ENCODE measurements at places on chromosomes 12 and 14.
A peak's percentile ranks its signal among the peaks of the same experiment; 100 is the strongest.

- no peak for DNase-seq
These were observed 118.1 kb upstream of the SLC38A2 start for GRCh38 chr12:46490635-46491034.

GRCh38 chr12:6123258-6123657 lies 1.2 kb downstream of the VWF start:
- DNase-seq, result peak; percentile 32

- DNase-seq, result no peak
These were observed 188.1 kb downstream of the BCAT1 start for GRCh38 chr12:24760606-24761378.

DNA sequence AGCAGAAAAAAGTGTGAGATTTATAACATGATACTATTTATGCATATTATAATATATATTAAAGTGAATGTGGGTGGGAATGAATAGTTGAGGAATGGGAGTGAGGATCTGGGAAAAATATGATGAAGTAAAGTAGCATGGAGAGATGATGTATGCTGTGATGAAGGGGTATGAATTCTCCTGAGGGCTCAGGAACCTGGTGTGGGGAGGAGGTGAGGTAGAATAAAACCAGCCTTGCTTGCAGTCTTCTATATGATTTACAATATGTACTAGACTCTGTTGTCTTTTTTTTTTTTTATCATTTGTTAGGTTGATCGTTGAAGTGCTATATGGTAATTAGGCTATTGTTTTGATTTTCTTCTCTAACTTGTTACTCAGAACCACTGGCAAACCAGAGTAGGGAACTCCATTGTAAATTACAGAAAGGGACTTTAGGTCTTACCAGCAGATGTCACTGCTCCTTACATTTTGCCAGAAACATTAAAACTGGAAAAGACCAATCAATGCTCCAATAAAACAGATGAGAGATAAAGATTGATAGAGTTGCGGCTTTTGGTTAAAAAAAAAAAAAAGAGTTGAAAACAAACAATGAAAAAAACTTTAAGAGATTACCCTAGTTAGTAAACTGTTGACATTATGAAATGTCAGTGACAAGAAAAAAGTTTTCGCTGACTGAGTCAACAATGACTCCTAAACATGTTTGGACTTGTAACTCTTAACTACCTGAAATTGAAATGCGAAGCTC lies 39.9 kb downstream of the ATL1 start:
- no peak for DNase-seq

- DNase-seq, result no peak
These were observed 103.5 kb upstream of the ATF1 start for GRCh38 chr12:50660425-50660822.

DNA sequence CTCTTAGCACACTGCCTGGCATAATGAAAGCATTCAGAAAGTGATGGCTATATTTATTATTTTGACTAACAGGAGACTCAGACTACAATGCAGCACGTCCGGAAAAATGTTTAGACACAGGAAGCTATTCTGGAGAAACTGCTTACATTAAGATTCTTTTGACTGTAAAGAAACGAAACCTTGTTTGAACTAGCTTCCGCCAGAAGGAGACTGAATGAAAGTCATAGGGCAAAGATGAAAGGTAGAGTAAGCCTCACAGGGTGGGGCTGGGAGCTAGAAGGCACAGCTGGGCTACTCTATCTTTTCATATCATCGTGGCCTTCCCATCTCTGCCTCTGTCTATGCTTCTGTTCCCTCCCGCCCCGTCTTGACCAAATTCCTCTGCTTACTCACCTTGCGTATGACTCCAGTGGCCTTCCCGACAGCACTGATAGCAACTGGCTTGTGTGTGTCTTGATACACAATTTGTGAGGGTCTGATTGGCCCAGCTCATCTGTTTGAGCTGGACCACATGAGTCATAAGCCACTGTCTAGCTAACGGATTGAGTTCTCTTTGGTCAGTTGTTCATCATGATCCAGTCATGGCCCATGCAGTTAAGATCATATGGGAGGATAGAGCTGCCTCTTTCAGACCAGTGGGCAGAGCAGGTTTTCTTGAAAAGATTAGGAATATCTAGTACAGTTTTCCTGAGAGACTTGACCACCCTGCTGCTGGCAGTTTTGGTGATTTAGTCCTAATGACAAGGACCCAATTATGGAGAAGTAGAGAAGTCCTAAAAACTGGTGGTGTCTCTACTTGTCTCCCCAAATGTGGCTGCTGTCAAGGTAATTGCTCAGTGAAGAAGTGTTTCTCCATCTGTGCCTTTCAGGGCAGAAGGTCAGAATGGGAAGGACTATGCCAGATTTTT lies 151.5 kb upstream of the SLC38A2 start:
- DNase-seq, result peak; percentile 59

DNA sequence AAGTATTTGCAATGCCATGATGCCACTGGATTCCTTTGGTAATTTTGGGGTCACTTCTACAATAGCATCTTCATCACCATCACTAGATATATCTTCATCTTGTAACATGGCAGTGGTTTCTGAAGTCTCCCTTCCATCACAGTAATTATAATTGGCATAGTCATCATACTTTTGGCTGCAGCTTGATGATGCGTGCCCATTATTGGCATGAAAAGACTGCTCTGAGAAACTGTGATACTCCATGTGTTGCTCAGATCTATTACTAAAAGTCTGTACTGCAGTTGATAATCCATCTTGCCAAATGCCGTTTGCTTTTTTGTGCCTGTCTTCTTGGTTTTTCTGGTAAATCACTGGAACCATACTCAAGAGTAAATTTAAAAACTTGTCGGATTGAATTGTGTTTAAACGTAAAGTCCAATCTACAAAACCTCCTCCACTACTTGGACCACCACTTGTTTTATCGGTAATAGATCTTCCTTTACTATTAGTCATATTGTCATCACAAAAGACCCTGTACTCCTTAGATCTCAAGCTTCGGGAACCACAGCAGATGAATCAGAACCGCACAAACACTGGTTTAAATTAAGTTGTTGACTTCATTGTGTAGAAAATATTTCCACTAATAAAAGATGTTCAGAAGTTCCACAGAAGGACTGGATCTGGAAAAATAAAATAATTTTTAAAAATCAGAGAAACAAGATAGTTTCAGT lies 29.9 kb downstream of the SLC41A2 start:
- DNase-seq, result no peak

GRCh38 chr14:70189456-70190077 lies 816 bp upstream of the SLC8A3 start:
- no peak for DNase-seq

DNA sequence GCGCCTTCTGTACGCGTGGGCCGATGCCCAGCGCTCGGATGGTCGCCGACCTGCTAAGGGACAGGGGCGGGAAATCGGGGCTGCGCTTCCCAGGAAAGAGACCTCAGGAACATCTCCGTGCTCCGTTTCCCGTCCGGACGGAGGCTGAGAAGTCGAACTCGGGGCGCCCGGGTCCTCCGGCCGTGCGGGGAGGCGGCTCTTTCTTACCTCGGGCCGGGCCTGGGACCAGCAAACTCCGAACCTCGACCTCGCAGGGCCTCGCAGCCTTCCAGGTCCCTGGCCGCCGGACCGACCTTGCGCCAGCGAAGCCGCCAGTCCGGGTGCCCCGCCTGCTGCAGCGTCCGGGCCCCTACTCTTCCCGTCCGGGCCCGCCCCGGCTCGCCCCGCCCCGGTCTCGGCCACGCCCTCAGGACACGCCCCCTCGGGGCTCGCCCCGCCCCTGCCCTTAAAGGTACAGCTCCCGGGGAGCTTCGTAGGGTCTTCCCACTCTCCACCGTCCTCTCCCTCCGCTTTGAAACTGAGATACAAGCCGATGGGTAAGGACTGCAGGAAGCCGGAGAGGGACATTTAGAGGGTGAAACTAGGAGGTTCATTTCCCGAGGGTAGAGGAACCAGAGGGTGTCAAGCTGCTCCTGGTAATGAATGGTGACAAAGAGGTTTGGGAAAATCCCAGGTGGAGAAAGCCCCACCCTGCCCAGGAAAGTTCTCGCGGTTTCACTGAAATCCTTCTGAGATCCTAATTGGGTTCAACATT lies at the start of gene SLC8B1:
TSS of gene SLC8B1 (minus strand) at position 324 of the 754 bp plus-strand sequence. CDS start 2,231 bp downstream, outside the sequence.
- peak; percentile 89 for DNase-seq

DNA sequence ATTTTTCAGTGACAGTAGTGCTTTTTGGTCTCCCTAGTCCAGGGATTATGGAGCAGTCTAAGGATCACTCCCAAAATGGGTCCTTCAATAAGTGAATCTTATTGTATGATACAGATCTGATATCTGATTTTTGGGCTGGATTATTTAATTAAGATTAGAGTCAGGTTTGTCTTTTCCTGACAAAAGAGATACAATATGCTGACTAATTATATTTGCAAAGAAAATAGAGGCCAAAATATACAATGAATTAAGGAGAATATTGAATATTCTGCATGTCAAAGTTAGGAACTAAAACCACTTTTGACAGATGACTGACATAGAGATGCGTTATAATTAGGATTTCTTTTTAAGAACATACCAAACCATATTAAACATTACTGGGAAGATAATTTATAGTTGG lies 175.2 kb downstream of the FOXG1 start:
- DNase-seq, result no peak

DNA sequence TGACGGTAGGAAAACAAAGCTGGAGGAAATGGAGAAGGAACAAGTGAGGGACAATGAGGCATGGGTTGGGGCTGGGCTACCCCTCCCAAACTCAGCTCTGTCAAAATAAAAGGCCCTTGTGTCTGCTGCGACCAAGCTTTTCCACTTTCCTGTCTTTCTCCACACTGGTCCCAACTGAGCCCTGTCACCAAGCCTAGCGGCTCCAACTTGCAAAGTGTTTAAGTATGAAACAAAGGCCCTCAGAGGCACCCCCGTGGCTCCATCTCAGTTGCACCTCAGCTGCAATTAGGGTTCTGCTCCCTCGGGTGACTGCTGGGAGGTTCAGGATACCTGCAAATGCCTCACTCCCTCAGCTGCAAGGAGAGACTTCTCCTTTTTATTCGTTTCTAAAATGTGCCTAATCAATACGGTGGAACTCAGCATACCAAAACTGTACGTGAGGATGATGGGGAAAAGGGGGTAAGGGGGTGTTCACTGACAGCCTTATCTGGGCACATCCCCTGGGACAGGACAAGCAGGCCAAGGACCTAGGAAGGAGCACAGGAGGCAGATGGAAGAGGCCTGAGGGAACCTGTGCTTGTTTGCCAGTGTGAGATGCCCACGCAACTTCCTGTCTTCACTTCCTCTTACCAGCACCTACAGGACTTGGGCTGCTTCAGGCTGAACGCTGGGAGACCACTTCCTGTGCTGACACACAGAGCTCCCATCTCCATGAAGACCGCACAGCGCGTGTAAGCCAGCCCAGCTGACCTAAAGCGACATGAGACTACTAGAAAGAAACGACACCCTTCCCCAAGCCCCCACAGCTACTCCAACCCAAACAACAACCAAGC lies 8.9 kb downstream of the VAMP1 start:
- no peak for DNase-seq

DNA sequence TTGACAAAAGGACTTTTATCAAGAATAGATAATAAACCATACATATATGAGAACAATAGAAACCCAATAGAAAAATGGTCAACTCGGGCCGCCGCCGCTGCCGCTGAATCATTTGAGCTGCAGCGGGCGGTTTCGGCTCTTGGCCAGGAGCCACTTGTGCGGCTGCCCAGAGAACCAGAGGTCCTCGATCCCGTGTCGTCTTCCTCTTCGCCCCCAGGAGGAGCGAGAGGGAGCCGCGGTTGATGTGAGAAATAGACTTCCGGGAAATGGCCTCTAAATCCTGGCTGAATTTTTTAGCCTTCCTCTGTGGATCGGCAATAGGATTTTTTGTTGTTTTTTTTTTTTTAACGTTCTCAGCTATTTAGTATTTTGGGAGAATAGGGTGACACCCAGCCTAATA lies 44.8 kb downstream of the CPSF6 start:
- peak; percentile 81 for DNase-seq

DNA sequence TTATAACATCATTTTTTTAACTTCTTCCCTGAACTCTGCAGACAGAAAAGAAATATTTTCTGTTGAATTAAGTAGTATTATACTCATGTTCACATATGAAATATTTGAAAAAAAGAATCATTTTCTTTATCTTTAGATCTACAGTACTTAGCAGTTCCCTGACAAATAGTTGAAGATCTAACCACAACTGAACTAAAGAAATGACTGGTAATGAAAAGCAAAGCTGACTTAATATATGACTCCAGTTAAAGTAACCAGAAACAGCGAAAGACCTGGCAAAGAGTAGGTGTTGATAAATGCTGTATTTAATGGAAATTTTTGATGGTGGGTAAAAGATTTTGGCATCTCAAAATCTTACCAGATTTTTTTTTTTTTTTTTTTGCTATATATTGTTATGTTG lies 207.1 kb upstream of the SLC16A7 start:
- DNase-seq, result no peak

GRCh38 chr14:51419685-51420084 lies 179.6 kb downstream of the TMX1 start:
- DNase-seq, result no peak

GRCh38 chr12:107564946-107565345 lies 120.7 kb upstream of the PWP1 start:
- no peak for DNase-seq

DNA sequence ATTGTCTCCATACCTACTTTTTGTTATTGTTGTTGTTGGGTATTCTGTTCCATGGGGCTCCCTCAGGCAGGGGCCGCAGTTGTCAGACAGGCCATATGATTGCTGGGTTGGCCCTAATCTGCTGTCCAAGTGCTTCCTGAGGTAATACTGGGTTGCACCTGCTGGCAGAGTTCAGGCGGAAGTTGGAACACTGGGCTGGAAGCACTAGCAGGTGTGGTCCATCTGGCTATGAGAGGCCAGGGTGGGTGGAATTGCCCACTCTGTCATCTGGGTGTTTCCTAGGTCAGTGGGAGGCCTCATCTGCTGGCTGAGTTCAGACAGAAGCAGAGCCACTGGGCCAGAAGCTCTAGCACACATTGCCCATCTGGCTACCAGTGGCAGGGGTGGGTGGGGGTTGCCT lies 81.3 kb upstream of the NID2 start:
- no peak for DNase-seq

- DNase-seq, result no peak
These were observed 184.3 kb upstream of the USP15 start for GRCh38 chr12:62075870-62076269.

GRCh38 chr12:121799156-121799841 lies 4.5 kb upstream of the SETD1B start:
- peak; percentile 92 for DNase-seq

DNA sequence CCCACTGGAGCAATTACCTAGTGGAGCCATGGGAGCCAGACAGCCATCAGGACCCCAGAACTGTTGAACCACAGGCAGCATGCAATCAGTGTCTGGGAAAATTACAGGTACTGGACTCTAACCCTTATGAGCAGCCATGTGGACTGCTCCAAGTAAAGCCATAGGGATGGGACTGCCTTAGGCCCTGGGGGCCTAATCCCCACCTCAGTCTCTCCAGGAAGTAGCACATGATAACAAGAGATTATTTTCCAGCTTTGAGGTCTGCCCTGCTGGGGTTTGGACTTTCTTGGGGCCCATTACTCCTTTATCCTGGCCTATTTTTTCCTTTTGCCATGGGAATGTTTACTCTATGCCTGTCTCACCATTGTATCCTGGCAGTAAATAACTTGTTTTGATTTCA lies 226.8 kb downstream of the AEBP2 start:
- no peak for DNase-seq

- no peak for DNase-seq
These were observed 334.1 kb upstream of the MIS18BP1 start for GRCh38 chr14:45587142-45587541.

GRCh38 chr14:79947440-79948054 lies 263.8 kb downstream of the DIO2 start:
- no peak for DNase-seq

GRCh38 chr14:24971255-24971654 lies 78.7 kb downstream of the STXBP6 start:
- no peak for DNase-seq

GRCh38 chr14:26597589-26598080 lies at the start of gene NOVA1:
TSS of gene NOVA1 (minus strand) at chr14:26598033. CDS start at chr14:26597436, 597 bp downstream.
- DNase-seq, result no peak

All from kidney (tissue), 22 donors.